ENCODE measurements at places on chromosomes 6 and 20.

DNA sequence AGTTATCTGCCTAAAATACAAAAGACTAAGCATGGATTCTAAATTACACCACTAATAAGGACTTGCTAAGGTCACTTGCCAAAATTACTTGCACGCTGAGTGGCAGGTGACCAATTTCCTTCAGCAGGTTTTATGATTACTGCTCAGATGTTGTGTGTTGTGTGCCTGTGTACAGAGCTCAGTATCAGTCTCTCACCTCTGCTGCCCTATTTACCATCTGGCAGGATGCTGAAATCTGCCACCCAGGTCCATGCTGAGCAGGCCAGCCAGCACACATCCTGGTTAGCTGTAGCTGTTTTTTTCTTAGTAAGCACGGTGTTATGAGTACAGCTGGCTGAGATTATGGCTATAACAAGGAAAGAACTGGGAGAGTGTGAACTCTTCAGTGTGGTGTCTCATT is 34.0 kb downstream of the ELOVL4 start:
- DNase-seq = no peak

GRCh38 chr20:16708602-16709001 is 21.2 kb upstream of the SNRPB2 start:
- no peak for DNase-seq

DNA sequence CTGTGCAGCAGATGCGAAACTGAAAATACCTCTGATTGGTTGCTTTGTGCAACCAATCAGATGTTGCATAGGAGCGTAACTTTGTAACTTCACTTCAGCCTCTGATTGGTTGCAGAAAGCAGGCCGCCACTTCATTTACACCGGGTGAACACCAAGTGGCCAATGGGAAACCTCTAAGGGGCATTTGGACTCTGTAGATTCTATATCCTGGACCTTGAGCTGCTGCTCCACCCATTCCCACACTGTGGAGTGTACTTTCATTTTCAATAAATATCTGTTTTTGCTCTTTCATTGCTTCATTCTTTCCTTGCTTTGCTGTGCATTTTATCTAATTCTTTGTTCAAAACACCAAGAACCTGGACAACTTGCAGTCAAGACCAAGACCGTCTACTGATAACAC is 14.1 kb upstream of the NXT1 start:
- DNase-seq = no peak

DNA sequence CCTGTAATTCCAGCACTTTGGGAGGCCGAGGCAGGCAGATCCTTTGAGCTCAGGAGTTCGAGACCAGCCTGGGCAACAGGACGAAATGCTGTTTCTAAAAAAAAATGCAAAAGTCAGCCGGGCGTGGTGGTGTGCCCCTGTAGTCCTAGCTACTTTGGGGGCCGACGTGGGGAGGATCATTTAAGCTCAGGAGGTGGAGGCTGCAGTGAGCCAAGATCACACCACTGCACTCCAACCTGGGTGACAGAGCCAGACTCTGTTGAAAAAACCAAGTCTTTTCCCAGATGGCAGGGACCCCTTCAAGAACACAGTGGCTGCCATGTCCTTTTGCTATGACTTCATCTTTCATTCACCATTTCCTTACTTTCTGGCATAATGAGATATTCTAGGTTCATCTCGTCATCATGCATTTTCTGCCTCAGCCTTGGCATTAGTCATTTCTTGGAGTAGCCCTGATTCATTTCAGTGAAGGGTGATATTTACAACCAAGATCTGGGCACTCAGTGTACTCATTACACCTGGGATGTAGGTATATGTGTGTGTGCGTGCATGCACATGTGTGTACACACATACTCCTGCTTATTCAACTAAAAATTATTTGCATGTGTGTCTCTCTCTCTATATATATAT is 61.4 kb upstream of the TOX2 start:
- DNase-seq = no peak

DNA sequence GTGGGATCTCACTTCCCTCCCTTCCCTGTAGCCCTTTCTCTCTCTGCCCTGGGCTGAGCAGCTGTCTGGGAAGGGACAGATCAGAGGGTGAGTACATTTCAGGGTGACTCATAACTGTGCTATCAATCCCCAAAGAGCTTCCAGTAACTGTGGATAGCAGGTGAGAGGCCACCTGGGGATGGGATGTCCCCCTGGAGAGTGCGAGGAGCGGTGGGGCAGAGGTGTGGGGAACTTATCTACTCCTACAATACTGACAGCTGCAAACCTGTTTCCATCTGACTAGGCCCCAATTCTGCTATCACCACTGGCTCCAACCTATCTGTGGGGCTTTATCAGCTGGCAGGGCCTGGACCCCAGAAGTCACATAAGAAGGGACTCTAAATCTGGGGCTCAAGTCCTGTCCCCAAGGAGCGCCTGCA is 32.6 kb downstream of the KCNK5 start:
- no peak for DNase-seq

- DNase-seq = no peak
Measured at GRCh38 chr6:167474725-167475124, 149.8 kb downstream of the TTLL2 start.

GRCh38 chr6:16690608-16691142 is 70.6 kb downstream of the ATXN1 start:
- no peak for DNase-seq

DNA sequence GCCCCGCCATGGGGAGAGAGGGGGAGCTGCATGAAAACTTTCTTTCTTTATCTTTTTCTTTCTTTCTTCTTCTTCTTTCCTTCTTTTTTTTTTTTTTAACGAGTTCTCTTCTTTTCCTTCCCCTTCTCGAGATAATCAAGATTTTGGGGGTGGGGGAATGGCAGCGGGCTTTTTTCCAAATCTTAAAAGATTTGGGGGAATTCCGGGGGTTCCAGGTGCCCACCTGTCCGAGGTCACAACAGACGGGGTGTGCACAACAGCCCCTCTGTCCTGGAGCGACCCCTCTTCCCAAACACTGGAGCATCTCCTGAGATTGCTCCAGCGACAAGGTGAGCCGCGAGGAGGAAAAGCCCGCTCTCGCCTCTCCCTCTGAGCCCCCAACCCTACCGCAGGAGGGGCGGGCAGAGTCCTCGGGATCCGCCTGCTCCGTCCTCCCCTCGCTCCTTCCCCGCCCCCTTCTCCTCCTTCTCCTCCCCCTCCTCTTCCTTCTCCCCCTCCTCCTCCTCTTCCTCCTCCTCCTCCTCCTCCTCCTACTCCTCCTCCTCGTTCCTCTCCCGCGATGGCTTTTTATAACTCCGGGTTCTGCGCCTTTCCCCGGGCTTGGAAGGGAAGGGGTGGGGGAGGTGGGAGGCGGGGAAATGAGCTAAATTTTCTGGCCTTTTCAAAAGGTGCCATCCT is 689 bp upstream of the KCNB1 start:
- no peak for DNase-seq

DNA sequence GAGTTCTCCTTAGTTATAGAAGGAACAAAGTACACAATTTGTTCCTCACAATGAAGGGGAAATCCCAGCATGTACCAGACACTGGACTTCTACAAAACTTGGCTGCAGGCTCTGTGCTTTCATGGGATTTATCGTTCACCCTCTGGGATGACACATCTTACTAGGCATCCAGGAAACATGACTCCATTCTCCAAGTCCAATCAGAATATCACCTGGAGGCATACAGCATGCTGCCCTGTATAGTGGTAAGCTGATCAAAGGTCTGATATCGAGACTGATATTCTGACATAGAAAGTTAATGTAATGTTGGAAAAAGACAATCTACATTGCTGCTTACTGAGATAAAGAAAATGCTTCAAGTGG is 6.7 kb downstream of the RWDD2A start:
- DNase-seq = no peak

GRCh38 chr6:112443179-112444065 is 96.3 kb downstream of the RFPL4B start:
- peak; percentile 65 for DNase-seq

DNA sequence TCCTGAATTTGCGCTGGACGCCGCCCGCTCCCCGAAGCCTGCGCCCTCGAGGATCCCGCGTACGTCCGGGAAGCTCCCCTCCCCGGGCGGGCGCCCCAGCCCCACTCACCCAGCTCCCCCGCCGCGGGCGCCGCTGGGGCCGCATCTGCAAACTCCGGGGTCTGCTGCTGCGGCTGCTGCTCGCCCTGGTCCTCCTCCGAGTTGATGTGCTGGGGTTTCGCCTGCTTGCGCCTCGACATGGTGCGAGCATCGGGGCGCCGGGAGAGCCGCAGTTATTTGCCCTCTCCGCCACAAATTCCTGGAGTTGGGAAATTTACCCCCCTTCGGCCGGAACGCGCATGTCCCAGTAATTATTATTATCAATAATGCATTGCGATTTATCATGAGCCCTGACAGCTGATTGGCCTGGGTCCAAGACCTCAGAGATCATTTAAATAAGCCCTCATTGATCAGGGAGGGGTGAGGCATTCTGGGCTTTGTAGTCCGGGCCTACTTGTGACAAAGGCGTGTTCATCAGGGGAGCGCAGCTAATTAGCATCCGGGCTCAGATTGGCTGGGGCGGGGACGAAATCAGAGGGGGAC is at the start of gene SALL4:
Gene SALL4 (minus strand): TSS at position 352 of the 582 bp plus-strand sequence. CDS start 113 bp downstream, at position 239.
- no peak for DNase-seq

DNA sequence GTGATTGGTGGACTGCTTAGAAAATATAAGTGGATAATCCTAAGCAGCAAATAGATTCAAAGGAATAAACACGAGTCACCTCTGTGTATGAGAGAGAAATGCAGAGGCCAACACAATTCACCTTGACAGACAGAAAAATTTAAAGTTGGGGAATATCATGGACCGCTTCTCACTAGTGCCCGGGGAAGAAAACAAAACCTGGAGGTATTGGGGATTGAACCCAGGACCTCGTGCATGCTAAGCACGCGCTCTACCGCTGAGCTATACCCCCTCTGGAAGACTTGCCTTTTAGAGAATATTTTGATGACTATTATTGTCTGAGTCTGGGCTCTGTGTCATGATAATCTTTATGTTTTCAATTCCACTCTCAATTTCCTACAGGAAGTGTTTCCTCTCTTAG is 111.9 kb downstream of the TRIM27 start:
- no peak for DNase-seq

GRCh38 chr6:5569491-5569890 is 308.2 kb downstream of the FARS2 start:
- DNase-seq = no peak

DNA sequence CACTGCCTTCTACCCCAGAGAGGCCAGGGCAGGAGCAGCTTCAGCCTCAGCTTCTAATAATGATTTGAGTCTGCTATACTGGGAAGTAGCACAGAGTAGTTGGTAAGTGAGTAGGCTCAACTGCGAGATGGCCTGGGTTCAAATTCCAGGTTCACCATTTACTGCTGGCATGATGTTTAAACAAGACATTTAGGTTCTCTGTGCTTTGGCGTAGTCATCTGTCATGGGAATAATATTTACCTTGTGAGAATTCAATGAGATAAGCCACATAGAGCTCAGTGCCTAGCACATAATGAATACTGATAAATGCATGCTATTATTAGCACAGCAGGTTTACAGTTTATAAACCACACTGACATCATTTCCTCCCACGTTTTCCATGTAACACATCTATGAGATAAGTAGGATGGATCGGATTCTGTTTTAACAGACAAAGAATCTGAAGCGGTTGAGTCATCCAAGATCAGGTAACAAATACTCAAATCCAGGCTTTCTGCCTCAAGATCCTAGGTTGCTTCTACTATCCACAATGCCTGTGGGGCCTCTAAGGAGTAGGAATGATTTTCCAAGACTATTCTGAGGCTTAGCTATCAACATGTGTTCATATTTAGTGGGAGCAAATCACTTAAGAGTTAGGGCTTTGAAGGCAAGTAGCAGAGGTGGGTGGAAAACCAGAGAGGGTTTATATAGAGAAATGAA is 72.9 kb upstream of the DTNBP1 start:
- DNase-seq = no peak

DNA sequence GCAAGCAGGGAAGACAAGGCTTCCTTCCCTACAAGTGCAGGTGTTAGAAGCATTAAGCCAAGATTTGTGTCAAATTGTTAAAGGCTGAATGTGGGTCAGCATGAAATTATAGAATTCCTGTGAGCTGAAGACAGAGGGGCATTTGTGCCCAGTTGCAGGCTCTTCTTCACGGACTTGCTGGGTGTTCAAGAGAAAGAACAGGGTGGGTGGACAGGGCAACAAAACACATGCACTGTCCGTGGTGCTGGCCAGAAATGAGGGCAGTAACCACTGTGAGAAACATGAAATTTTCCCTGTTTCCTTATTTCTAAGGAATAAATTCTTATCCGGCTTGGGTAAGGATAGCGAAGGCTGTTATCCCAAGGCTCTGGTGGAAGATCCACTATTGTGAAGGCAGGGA is 579.5 kb upstream of the HTR1E start:
- DNase-seq = no peak

DNA sequence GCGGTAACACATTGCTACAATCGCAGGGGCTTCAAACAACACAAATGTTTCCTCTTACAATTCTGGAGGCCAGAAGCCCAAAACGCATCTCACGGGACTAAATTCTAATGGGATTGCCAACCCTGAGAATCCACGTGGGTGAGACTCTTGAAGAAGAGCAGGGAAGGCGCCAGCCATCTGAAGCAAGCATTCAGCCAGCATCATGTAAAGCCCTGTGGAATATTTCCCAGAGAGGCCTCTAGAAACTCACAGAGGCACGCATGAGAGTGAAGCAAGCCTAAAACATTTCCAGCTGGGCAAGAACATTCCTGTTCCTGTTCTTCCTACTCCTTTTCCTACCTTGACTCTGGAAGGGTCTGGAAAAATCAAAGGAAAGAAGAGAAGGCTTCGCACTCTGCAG is 19.6 kb upstream of the FNDC1 start:
- DNase-seq = no peak

- no peak for DNase-seq
Measured at GRCh38 chr20:45058168-45058850, 42.6 kb downstream of the KCNS1 start.

DNA sequence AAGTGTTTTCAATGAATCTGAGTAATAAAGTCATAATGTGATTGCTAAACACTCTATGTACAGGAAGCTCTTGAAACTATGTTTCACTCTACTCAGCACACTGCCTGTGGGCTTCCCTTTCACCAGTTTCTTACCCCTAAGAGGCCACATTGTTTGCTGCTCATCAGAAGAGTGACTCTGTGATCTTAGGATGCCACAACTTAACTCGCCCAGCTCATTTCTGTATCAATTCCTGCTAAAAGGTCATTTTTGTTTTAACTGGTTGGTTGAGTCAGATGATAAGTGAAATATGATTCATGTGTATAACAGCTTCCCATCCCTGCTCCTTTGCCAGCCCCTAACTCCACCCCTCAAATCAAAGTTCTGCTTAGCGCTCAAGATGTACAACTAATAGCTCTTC is 9.8 kb upstream of the NDUFAF4 start:
- no peak for DNase-seq

Data from tibial nerve (tissue), 4 donors.